ENCODE measurements at places on chromosomes 16 and 17.

- peak; percentile 78 for DNase-seq
Measured at GRCh38 chr17:58344047-58344790, 7.8 kb downstream of the SUPT4H1 start.

DNA sequence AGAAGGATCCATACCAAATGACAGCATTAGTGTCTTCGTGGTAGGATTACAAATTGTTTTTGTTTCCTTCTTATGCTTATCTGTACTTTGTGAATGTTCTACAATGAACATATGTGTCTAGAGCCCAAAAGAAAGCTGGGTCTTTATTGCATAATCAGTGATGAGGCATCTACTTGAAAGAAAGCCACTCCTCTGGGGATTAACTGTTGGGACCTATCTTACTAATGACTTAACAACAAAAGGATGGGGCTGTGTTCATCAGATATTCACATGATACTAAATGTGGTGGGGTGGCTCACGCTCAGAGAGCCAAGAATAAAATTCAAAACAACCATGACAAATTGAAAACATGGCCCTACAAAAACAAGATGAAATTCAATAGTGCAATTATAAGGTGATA is 160.2 kb downstream of the RGS9 start:
- DNase-seq: no peak

DNA sequence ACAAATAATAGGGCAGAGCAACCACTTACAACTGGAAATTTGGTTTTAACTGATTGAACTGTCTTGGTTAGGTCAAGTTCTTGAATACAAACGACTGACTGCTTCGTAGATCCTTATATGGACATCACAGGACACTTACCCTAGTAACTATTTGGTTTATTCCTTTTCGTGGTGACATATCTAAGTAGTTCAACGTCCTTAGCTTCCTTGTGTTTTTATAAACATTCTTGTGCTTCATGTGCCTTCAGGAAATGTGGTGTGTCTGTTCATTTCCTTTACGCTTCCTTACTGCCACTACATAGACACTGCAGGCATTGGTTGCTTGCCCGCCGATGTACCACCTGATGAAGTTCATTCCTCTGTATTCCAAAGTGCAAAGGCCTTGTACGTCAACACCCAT is 59.3 kb downstream of the USP10 start:
- DNase-seq: no peak

DNA sequence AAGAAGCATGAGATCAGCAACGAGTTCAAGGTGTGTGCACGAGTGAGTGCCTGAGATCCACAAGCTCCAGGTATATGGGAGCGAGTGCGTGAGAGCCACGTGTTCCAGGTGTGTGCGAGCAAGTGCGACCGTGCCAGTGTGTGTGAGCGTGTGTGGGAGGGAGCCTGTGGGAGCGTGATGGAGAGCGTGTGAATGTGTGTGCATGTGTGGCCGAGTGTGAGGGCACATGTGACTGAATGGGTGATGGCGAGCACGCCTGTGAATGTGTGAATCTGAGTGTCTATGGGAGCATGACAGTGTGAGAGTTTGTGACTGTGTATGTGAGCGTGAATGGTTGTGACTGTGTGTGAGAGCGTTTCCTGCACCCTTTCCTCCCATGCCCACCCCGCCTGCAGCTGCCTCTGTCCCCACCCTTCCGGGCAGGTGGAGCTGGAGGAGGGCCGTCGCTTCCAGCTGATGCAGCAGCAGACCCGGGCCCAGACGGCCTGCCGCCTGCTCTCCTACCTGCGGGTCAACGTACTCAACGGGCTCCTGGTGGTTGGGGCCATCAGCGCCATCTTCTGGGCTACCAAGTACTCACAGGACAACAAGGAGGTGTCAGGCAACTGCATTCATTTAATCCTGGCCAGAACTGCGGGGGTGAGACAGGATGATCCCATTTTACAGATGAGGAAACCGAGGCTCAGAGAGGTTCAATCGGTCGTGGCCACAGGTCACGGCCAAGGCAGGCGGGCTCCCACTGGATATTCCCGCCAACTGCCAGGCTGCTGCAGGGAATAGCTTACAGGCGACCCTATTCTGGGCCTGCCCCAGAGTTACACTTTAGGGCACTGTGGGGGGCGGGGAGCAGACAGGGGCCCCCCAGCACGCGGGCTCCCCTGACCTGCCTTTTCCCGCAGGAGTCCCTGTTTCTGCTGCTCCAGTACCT is 3.7 kb downstream of the TMC8 start:
- DNase-seq: peak; percentile 62

GRCh38 chr16:88606148-88606757 is 32.1 kb upstream of the IL17C start:
- DNase-seq: no peak

DNA sequence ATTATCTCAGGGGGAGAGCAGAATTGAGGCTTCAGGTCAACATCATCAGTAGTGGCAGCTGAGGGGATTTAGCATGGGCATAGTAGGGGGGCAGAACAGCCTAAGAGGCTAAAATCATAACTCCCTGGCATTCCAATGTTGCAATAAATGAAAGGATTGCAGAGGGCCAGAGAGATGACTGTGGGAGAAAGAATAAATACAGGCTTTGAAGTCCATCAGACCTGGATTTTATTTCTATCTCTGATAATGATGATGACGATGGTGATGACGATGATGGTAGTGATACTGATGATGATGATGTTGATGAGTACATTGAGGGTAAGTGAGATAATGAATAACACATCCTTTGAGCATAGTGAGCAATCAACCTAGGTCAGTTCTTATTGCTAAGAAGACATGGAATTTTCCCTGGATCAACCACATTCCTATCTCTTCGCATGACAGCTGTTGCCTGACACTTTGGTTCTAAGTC is 107.4 kb upstream of the CDH11 start:
- no peak for DNase-seq

GRCh38 chr16:68086336-68086841 is 1.2 kb downstream of the NFATC3 start:
- no peak for DNase-seq

DNA sequence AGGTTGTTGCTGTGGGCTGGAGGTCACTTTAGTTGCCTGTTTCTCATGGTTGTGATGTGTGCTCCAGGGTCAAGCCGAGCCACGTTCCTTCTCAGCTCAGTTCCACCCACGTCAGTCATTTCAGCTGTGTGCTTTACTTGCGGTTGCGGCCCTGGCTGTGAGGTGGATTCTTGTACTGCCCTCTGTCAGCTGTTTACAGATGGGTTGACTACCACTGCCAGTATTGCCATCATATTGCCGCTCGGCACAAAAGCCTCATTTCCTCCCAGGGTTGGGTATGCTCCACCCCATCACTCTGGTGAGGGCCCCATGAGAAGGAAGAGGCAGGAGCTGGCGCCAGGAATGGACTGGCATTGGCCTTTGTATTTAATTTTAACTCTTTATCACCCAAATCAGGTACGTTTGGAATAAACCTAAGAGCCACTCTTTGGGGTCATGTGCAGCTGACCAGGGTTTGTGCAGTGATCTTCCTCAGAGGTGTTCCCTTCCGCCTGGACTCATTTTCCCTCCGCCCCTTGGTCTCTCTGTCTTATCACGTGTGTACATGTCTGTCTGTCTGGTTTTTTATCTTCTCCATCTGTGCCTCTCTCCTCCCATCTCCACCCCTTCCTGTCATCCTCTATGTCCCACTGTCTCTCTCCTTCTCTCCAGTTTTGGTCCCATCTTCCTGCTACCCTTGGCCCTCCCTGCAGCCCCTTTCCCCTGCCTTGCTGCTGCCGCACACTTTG is 25.0 kb downstream of the METTL22 start:
- DNase-seq: no peak

GRCh38 chr16:10966129-10966528 is 21.8 kb downstream of the CLEC16A start:
- no peak for DNase-seq

DNA sequence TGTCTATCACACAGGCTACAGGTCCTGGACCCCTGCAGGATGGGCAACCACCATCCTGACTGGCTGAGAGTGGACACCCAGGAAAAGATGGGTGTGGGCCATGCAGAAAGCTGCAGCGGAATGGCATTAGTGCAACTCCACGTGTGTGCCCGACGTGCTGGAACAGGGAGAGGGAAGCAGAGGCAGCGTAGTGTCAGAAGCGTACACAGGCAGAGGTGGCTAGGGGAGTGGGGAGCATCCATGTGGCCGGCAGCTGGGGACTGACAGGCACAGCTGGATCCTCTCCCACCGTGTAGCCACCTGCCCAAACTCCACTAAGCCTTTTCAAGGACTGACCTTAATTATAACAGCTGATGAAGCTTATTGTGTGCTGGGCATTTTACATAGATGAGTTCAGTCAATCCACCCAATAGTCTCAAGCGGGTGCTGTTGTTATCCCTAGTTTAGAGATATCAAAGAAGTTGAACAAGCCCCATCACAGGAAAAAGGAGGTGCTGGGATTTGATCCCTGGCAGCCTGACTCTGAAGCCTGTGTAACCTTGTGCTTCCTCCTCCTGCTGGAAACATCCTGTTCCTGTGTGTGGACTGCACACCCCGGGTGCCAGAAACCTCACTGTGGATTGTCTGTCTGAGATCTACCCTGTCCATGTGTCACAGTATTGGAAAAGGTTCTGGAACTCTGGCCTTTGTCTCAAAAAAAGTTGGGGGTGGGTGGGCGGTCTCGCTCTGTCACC is 114.0 kb downstream of the PRKCA start:
- DNase-seq: no peak

DNA sequence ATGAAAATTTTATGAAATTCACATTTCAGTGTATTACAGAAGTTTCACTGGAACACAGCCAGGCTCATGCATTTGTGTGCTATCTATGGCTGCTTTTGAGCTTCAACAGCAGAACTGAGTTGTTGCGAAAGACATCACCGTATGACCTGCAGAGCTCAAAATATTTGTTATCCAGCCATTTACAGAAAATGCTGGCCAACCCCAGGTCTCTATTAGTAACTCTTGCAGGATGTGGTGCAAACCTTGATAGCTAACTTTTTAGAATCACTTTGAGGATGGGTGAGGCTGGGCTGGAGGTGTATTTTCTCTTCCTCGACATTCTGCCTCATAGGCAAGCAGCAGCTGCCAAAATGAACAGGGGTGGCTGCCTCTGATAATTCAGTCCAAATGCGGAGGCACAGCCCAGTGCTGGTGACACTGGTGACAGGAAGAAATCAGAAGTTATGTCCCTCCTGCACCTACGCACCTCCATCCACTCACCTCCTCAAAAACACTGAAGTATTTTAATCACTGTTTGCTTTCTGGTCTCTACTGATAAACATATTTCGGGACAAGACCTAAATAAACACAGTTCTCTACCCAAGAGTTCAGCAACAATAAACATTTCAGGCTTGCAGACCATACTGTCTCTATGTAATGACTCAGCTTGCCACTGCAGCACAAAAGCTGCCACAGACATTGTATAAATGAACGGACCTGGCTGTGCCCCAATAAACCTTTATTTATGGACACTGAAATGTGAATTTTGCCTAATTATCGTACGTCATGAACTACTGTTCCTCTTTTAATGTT is 28.5 kb downstream of the ARHGAP17 start:
- no peak for DNase-seq

DNA sequence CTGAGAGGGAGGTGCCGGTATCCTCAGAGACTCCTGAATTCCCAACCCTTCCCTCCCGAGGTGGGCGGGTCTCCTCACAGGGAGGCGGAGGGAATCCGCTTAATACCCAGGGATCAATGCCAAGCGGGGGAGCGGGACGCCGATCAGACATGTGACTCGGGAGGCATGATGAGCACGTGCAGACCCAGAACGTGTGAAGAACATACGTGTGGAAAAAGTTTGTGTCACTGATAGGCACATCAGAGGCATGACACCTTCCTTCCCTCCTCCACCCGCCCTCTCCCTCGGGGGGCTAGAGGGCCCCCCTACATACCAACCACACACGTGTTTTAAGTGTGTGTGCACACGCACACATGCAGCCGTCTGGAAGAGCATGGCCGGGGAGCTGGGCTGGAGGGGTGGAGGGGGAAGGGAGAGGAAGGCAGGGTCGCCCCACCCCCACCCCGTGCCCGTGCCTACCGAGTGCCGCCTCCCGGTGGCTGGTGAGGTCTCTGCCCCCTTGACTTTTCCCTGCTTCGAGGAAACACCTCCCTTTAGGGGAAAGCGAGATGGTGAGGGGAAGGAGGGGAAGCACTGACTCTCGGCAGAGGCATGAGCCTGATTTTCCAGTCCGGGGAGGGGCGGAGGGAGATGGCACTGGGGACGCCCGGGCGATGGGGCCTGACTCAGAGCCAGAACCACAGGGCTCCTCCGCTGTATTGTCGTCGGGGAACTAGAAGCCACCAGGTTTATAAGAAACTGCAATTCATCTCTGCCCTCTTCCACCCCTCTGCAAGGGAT is 12.1 kb upstream of the TBX21 start:
- DNase-seq: peak; percentile 79

All from stimulated activated CD8-positive, alpha-beta memory T cell treated with anti-CD3 and anti-CD28 coated beads, Interleukin-2, amount 100 ng/mL, for 1 hour (primary cell).